ENCODE measurements at places on chromosomes 3 and 15. TPM values are rescaled to one million over a fixed set of nuclear protein-coding genes. Genes with fewer than 3 reads are reported as not detected.

TMEM41A gene
- 9.1 TPM for total RNA-seq

CCDC13 gene
- total RNA-seq: 3.9 TPM

NAALADL2 gene
- total RNA-seq: 18.5 TPM

HOMER2 gene
- total RNA-seq: 12.5 TPM

AEN gene
- 18.3 TPM for total RNA-seq

EXD1 gene
- total RNA-seq: not detected

CCR2 gene
- 2.2 TPM for total RNA-seq

CELF6 gene
- total RNA-seq: 2.5 TPM

PRRT3 gene
- total RNA-seq: 2.2 TPM

CCDC191 gene
- 5.5 TPM for total RNA-seq

IQCH gene
- total RNA-seq: 1.4 TPM

GPR62 gene
- 1.1 TPM for total RNA-seq

SLC28A2 gene
- total RNA-seq: not detected

DNAH12 gene
- total RNA-seq: not detected

IFT80 gene
- 16.5 TPM for total RNA-seq

ACKR2 gene
- total RNA-seq: 1.9 TPM

ZBTB47 gene
- total RNA-seq: 34.9 TPM

GOLGA8S gene
- not detected for total RNA-seq

TMCO5A gene
- total RNA-seq: not detected

PPARG gene
- total RNA-seq: 9.7 TPM

SSUH2 gene
- total RNA-seq: 0.16 TPM

NLGN1 gene
- 33.5 TPM for total RNA-seq

CGNL1 gene
- 1.9 TPM for total RNA-seq

CIB1 gene
- total RNA-seq: 35.5 TPM

PPP2R3A gene
- 32.9 TPM for total RNA-seq

FRMD5 gene
- 1.8 TPM for total RNA-seq

FEZF2 gene
- total RNA-seq: not detected

TMEM212 gene
- total RNA-seq: not detected
